ENCODE measurements at places on chromosomes 2 and 18. TPM values are rescaled to one million over a fixed set of nuclear protein-coding genes. Genes with fewer than 3 reads are reported as not detected.

- peak; percentile 28 for DNase-seq
- no peak overlapping the region for H3K4me3 ChIP-seq
- no peaks in the 10 kb centered on the region for H3K36me3 ChIP-seq
- H3K4me1 ChIP-seq: no peaks in the 10 kb centered on the region
These were observed 334.5 kb downstream of the SMAD2 start for GRCh38 chr18:47595831-47596501.

GRCh38 chr2:130898553-130898952 lies 61.8 kb downstream of the ARHGEF4 start:
- no peaks in the 10 kb centered on the region for H3K36me3 ChIP-seq
- no peak for DNase-seq
- H3K4me3 ChIP-seq: no peak overlapping the region
- H3K27me3 ChIP-seq: peaks cover 11% of the 10 kb centered on the region
- no peak overlapping the region for H3K27ac ChIP-seq
- H3K4me1 ChIP-seq: no peaks in the 10 kb centered on the region

GRCh38 chr18:60228609-60229595 lies 143.7 kb downstream of the MC4R start:
- no peak overlapping the region for H3K4me3 ChIP-seq
- peaks cover 6% of the 10 kb centered on the region for H3K27me3 ChIP-seq
- H3K36me3 ChIP-seq: no peaks in the 10 kb centered on the region

DNA sequence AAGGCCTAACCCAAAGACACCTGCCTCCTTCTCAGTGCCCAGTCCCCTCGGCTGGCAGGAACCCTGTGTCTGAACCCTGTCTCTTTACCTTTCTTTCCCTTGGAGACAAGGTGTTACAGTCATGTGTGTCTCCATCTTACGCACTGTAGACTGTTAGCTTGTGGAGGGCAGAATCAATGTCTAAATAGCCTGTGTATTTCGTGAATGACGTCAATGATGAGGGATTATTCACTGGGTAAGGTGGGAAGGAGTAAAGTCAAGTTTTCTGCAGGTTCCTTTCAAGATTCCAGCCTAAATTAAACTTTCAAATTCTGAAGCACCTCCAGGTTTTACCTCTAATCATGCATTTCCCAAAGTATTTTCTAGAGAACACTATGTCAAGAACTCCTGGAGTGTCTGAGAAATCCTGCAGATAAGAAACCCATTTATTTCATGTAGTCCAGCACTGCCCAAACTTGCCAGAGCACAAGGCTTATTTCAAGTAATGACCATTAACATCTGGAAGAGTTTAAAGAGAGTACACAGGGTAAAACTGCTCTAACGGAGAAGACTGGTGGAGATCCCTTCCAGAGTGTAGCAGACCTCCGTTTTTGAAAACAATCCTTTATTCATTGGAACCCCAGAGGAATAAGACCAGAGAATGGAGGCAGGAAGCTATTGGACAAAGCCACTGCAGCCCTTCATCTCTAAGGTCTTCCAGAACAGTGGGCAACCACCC lies 72.8 kb downstream of the KCNF1 start:
- no peaks in the 10 kb centered on the region for H3K36me3 ChIP-seq
- no peak for DNase-seq
- H3K4me1 ChIP-seq: no peaks in the 10 kb centered on the region
- no peak overlapping the region for H3K27ac ChIP-seq

DNA sequence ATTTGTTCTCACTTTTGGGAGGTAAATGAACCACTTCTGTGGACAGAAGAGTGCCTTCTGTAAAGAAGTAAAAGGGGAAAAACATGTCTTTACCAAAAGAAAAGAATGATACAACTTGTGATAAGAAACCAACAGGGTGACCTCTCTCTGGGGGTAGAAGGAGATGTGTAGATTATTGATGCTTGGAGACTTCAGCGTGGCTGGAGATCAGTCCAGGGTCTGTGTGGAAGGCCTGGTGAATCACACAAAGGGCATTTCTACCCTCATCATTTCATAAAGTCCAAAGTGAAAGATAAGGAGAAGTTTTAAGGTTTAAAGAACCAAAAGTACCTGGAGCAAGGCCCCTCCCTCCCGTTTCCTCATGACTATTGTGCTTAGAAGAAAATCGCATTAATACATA lies 142.5 kb downstream of the NCK2 start:
- peak overlapping the region; percentile 59 for H3K27ac ChIP-seq
- no peak for DNase-seq
- no peak overlapping the region for H3K4me3 ChIP-seq

DNA sequence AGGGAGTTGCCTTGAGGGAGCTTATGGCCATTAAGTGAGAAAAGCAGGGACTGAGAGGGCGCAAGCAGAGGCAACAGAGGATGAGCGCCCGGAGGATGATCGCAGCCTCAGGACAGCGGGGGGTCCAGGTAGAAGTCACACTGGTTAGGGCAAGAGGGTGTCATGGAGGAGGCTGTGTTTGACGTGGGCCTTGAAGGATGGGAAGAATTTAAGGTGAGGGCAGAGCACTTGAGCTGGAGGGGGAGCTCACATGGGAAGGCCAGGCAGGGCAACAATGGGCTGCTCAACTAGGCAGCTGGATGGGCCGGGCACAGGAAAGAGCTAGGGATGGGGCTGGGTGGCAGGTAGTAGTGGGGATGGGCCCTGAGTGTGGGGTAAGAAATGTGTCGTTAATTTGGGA lies 31.9 kb downstream of the FAM228A start:
- peaks cover 90% of the 10 kb centered on the region for H3K36me3 ChIP-seq
- no peaks in the 10 kb centered on the region for H3K27me3 ChIP-seq
- no peak overlapping the region for H3K27ac ChIP-seq
- H3K4me3 ChIP-seq: no peak overlapping the region
- no peak for DNase-seq

DNA sequence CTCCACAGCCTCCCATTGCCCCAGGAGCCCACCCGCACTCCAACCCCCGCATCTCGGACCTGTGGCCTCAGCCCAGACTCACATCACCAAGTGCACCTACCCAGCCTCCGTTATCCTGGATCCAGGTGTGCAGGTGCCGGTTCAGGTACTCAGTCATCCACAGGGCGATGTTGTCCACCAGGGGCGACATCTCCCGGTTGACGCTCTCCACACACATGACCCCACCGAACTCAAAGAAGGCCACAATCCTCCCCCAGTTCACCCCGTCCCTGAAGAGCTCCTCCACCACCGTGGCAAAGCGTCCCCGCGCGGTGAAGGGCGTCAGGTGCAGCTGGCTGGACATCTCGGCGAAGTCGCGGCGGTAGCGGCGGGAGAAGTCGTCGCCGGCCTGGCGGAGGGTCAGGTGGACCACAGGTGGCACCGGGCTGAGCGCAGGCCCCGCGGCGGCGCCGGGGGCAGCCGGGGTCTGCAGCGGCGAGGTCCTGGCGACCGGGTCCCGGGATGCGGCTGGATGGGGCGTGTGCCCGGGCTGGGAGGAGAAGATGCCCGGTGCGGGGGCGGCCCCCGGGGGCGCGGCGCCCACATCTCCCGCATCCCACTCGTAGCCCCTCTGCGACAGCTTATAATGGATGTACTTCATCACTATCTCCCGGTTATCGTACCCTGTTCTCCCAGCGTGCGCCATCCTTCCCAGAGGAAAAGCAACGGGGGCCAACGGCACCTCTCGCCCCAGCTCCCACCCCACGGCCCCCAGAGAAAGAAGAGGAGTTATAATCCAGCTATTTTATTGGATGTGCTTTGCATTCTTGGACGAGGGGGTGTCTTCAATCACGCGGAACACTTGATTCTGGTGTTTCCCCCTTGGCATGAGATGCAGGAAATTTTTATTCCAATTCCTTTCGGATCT lies 1.3 kb downstream of the BCL2 start:
- H3K4me3 ChIP-seq: peak overlapping the region; percentile 99
- no peaks in the 10 kb centered on the region for H3K27me3 ChIP-seq
- peaks cover 68% of the 10 kb centered on the region for H3K4me1 ChIP-seq
- peak; percentile 72 for DNase-seq
- H3K27ac ChIP-seq: peak overlapping the region; percentile 96

DNA sequence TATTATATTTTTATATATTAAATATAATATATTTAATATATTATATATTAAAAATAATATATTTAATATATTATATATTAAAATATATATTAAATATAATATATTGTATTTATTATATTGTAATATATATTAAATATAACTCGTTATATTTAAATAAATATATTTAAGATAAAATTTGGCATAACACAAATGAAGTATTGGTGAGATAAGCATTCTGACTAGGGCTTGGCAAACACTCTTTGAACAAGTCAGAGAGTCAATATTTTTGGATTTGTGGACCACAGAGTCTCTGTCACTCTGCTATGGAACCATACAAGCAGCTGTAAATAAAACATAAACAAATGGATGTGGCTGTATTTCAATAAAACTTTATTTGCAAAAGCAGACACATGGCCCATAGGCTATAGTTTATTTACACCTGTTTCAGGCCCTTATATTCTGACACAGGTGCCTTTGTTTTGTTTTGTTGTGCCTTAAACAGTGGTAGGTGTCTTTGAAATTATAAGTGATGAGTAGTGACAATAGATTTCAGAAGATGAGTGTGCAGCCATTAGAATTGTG lies 190.1 kb downstream of the EPHA4 start:
- H3K27ac ChIP-seq: no peak overlapping the region
- H3K4me1 ChIP-seq: peaks cover 3% of the 10 kb centered on the region
- no peaks in the 10 kb centered on the region for H3K27me3 ChIP-seq
- H3K4me3 ChIP-seq: no peak overlapping the region

GRCh38 chr2:190940454-190940853 lies 59.8 kb downstream of the GLS start:
- DNase-seq: no peak
- no peaks in the 10 kb centered on the region for H3K27me3 ChIP-seq
- H3K27ac ChIP-seq: no peak overlapping the region

- no peak overlapping the region for H3K27ac ChIP-seq
- H3K27me3 ChIP-seq: no peaks in the 10 kb centered on the region
These were observed 14.0 kb downstream of the ANXA4 start for GRCh38 chr2:69755862-69756467.

GRCh38 chr18:24033641-24034412 lies 19.3 kb downstream of the TTC39C start:
- H3K27ac ChIP-seq: no peak overlapping the region
- DNase-seq: no peak
- H3K27me3 ChIP-seq: no peaks in the 10 kb centered on the region
- peaks cover 46% of the 10 kb centered on the region for H3K4me1 ChIP-seq

- H3K4me3 ChIP-seq: no peak overlapping the region
- H3K27me3 ChIP-seq: no peaks in the 10 kb centered on the region
- no peak overlapping the region for H3K27ac ChIP-seq
- peaks cover 28% of the 10 kb centered on the region for H3K4me1 ChIP-seq
- H3K36me3 ChIP-seq: no peaks in the 10 kb centered on the region
These were observed 134.1 kb upstream of the ITGB6 start for GRCh38 chr2:160334028-160334741.

DNA sequence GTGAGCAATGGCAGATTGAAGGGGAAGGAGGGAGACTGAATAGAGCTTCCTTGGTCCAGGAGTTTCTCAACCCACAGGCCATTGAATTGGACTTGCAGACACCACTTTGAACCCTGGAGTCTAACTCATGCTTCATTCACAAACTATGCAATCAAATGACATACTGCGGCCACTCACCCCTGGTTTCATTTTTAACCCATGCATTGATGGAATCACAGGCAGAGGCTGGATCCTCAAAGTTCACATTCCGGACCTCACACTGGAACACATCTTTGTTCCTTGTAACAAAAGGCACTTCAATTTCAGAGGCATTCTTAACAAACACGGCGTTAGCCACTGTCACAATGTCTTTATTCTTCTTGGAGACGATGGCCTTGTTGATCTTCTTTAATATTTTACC lies 40.7 kb downstream of the MRPL44 start:
- H3K27ac ChIP-seq: no peak overlapping the region
- H3K4me1 ChIP-seq: no peaks in the 10 kb centered on the region
- H3K27me3 ChIP-seq: no peaks in the 10 kb centered on the region

DNA sequence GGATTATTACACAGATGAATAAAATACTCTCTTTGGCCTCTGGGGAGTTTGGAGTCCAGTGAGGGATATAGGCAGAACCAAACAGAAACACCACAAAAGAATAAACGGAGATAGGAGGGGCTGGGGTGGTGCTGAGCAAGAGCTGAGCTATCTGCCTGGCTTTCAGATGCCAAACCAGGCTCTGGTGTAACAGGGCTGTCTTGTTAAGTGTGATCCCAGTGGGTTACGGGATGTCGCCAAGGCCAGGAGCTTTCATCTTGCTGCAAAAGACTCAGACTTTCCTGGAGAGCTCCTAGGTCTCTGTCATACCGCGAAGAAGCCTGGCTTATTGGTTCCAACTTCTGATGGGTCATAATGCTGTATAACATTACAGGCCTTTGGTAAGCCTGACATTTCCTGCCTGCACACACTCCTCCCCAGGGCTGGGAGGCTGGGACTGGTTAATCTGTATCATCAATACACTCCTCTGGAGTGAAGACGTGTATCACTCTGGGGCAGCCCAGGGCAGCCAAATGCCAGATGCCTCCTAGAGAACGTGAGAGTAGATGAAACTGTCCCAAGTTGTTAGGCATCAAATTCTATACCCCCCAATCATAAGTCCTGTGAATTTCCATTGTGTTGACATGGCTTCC lies 60.5 kb downstream of the STPG4 start:
- H3K36me3 ChIP-seq: no peaks in the 10 kb centered on the region
- H3K4me3 ChIP-seq: no peak overlapping the region
- H3K27me3 ChIP-seq: no peaks in the 10 kb centered on the region
- no peak for DNase-seq

GRCh38 chr18:49009661-49010060 lies 58.9 kb upstream of the SMAD7 start:
- no peak overlapping the region for H3K27ac ChIP-seq
- peaks cover 2% of the 10 kb centered on the region for H3K27me3 ChIP-seq
- no peaks in the 10 kb centered on the region for H3K4me1 ChIP-seq
- no peak overlapping the region for H3K4me3 ChIP-seq
- no peaks in the 10 kb centered on the region for H3K36me3 ChIP-seq

DNA sequence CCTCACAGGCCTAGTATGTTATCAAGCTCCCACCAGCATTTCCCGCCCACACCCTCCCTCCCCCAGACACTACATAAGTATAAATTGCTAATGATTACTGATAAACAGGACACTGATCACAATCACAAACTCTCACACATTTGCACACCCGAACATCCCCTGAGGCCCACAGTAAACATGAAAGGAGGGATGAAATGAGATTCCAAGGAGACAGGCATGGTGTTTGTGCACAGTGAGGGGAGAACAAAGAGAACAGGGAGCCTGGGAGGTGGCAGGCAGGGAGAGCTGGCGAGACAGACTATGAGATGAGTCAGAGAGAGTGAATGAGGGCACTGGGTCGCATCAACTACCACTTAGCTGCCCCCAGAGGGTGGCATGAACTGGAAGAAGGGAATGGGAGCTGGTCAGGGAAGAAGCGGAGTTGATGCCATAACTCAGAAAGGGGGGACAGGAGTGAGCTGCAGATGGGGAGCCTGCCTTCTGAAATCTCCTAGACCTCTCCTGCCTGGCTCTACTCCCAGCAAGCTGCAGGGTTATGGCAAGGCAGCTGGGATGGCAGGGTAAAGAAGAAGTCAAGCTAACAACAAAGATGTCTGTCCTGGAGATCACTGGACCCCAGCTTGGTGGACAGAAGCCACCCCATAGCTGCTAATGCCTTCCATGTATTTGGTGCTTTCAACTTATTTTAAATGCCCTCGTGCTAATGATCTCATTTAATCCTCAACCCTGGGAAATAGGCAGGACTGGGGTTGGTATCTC lies 5.1 kb downstream of the KIF3C start:
- H3K27ac ChIP-seq: no peak overlapping the region
- no peak overlapping the region for H3K4me3 ChIP-seq
- DNase-seq: no peak
- no peaks in the 10 kb centered on the region for H3K4me1 ChIP-seq
- H3K36me3 ChIP-seq: no peaks in the 10 kb centered on the region
- H3K27me3 ChIP-seq: no peaks in the 10 kb centered on the region

DYNAP gene
- total RNA-seq: not detected

VWA3B gene
- total RNA-seq: not detected

UGT1A3 gene
- total RNA-seq: not detected

MREG gene
- total RNA-seq: 16.2 TPM

LRRFIP1 gene
- 114 TPM for total RNA-seq

SCYGR4 gene
- not detected for total RNA-seq

ST6GAL2 gene
- total RNA-seq: not detected

PEX13 gene
- 17.8 TPM for total RNA-seq
